ENCODE measurements at places on chromosomes 6 and 20. TPM values are rescaled to one million over a fixed set of nuclear protein-coding genes. Genes with fewer than 3 reads are reported as not detected.
A peak's percentile ranks its signal among the peaks of the same experiment; 100 is the strongest.

GRCh38 chr6:137829641-137830083 is 37.4 kb upstream of the TNFAIP3 start:
- H3K4me3 ChIP-seq, result no peak overlapping the region
- H3K36me3 ChIP-seq, result peaks cover 5% of the 10 kb centered on the region
- no peak overlapping the region for H3K27ac ChIP-seq
- no peak for DNase-seq

OR2B6 gene
- not detected for total RNA-seq

DNA sequence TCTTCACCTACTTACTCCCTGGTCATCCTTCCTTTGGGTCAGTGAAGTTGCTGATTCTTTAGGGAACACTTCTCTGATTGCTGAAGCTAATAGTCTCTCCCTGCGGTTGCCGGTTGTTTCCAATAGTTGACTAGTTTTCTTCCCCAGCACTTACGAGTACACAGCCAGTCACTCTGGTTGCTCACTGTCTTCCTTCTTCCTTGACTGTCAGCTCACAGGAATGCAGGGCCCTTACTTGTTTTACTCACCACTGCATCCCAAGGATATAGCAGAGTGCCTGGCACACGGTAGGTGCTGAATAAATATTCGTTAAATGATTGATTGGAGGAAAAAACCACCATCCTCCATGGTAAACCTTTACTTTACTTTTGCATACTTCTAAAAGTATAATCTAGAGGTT is 345.0 kb downstream of the QKI start:
- peaks cover 4% of the 10 kb centered on the region for H3K36me3 ChIP-seq
- no peak for DNase-seq
- H3K4me1 ChIP-seq, result no peaks in the 10 kb centered on the region
- H3K27me3 ChIP-seq, result peaks cover 27% of the 10 kb centered on the region
- no peak overlapping the region for H3K27ac ChIP-seq
- H3K4me3 ChIP-seq, result no peak overlapping the region

DNA sequence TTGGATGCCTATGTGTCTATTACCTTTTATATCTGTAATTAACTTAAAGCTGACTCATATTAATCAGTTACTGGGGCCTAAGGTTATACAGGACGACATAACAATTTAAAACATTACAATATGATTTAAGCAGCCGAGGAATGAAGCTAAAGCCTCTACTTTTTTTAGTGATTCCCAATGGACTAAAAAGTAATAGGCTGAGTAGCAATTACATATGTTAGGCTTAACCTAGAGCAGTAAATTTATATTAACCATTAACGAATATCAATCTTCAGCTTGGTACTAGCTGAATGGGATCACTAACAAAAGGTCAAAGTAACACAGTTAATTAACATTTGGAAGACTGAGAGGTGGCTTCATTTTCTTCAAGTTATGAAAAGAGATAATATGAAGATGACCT is 43.1 kb downstream of the STK38 start:
- H3K36me3 ChIP-seq, result peaks cover 44% of the 10 kb centered on the region
- H3K27me3 ChIP-seq, result no peaks in the 10 kb centered on the region
- no peak overlapping the region for H3K4me3 ChIP-seq
- DNase-seq, result no peak
- H3K4me1 ChIP-seq, result peaks cover 12% of the 10 kb centered on the region

PM20D2 gene
- 18.9 TPM for total RNA-seq

DNA sequence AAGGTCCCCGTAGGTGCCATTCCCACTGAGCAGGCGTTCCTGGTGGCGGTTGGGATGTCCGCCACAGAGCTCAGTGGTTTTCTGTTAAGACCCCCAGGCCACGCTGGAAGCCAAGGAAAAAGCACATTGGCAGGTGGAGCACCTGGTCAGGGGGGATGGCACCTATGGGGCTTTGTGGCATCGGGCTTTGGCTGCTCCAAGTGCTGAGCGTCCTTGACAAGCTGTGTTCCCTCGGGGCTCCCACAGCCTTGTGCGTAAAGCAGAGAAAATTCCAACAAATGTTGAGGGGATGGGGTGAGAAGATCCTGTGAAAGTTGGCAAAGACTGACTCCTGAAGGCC is 135.4 kb downstream of the JPH2 start:
- no peak overlapping the region for H3K4me3 ChIP-seq
- DNase-seq, result no peak
- H3K27ac ChIP-seq, result no peak overlapping the region
- H3K36me3 ChIP-seq, result no peaks in the 10 kb centered on the region

GRCh38 chr6:134627707-134628106 is 309.8 kb upstream of the SGK1 start:
- no peak for DNase-seq
- peaks cover 7% of the 10 kb centered on the region for H3K4me1 ChIP-seq
- H3K36me3 ChIP-seq, result no peaks in the 10 kb centered on the region

GRCh38 chr20:19260412-19261090 is 48.1 kb downstream of the SLC24A3 start:
- peaks cover 2% of the 10 kb centered on the region for H3K27me3 ChIP-seq
- no peak for DNase-seq
- H3K27ac ChIP-seq, result no peak overlapping the region
- no peaks in the 10 kb centered on the region for H3K36me3 ChIP-seq
- no peak overlapping the region for H3K4me3 ChIP-seq

GRCh38 chr6:106897580-106897979 is 76.9 kb downstream of the CD24 start:
- no peaks in the 10 kb centered on the region for H3K4me1 ChIP-seq
- no peak overlapping the region for H3K27ac ChIP-seq
- no peak overlapping the region for H3K4me3 ChIP-seq
- H3K27me3 ChIP-seq, result peaks cover 4% of the 10 kb centered on the region
- DNase-seq, result no peak

GRCh38 chr6:157670466-157671186 is 152.4 kb upstream of the SNX9 start:
- no peaks in the 10 kb centered on the region for H3K36me3 ChIP-seq
- peaks cover 3% of the 10 kb centered on the region for H3K27me3 ChIP-seq
- H3K4me3 ChIP-seq, result no peak overlapping the region
- no peak overlapping the region for H3K27ac ChIP-seq

DNA sequence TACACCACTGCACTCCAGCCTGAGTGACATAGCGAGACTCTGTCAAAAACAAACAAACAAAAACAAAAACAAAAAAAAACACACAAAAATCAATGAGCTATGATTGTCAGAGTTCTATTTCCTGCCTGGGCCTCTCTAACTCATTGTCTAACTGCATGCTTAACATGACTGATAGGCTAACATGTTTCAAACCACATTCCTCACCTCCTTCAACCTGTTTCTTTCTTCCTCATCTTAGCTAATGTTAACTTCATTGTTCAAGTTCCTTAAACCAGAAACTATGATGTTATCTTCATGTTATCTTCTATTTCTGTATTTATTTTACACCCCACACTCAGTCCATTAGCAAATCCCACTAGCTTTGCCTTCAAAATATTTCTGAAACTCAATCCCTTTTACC is 41.5 kb downstream of the BEND6 start:
- H3K27me3 ChIP-seq, result peaks cover 7% of the 10 kb centered on the region
- H3K36me3 ChIP-seq, result no peaks in the 10 kb centered on the region
- no peak overlapping the region for H3K27ac ChIP-seq
- H3K4me3 ChIP-seq, result no peak overlapping the region
- no peak for DNase-seq

- no peak for DNase-seq
- H3K4me1 ChIP-seq, result peaks cover 6% of the 10 kb centered on the region
- H3K4me3 ChIP-seq, result no peak overlapping the region
- H3K27ac ChIP-seq, result no peak overlapping the region
Measured at GRCh38 chr6:20584100-20584731, 50.0 kb downstream of the CDKAL1 start.

DNA sequence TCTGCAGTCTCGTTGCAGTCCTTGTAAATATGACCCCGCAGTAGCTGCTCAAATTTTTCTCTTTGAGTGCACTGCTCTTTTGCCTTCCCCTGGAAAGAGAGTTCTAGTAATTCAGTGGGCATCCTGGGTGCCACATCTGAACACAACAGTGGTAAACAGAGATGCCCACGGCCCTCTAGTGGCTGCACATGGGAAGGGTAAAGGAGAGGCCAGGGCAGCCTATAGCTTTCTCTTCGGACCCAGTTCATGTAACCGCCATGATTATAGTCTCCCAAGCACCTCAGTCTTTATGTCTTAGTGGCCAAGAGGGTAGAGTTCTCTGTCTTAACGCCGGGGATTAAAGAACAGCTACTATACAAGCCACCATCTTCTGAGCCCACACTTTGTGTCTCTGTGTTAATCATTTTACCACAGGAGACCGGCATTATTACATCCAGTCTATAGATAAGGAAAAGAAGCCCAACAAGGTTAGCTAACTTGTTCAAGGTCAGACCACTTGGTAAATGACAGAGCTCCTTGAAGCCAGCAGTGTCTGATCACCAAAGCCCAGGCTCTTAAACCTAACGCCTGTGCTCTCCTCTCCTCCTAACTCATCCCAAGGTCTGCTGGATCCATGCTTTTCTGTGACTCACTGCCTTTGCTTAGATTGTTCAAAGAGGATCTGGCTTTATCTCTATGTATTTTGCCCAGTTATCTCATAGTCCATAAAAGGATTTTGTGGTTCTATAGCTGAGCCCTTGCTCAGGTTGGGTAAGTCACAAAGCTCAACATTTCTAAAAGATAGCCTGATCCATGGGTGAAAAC is 81.8 kb downstream of the ISM1 start:
- H3K4me1 ChIP-seq, result peaks cover 2% of the 10 kb centered on the region
- peak; percentile 52 for DNase-seq
- H3K36me3 ChIP-seq, result no peaks in the 10 kb centered on the region

FAM209B gene
- 1.8 TPM for total RNA-seq

COL10A1 gene
- total RNA-seq, result not detected

All from activated naive CD8-positive, alpha-beta T cell treated with anti-CD3 and anti-CD28 coated beads, Interleukin-2, amount 10 ng/mL, durations not matched to agents 7 days and 5 days (primary cell).